Ammon's horn (tissue), 1 donor: ENCODE measurements at places on chromosomes 1 and 21.

- no peak for DNase-seq
Measured at GRCh38 chr1:179178950-179179349, 50.5 kb downstream of the ABL2 start.

DNA sequence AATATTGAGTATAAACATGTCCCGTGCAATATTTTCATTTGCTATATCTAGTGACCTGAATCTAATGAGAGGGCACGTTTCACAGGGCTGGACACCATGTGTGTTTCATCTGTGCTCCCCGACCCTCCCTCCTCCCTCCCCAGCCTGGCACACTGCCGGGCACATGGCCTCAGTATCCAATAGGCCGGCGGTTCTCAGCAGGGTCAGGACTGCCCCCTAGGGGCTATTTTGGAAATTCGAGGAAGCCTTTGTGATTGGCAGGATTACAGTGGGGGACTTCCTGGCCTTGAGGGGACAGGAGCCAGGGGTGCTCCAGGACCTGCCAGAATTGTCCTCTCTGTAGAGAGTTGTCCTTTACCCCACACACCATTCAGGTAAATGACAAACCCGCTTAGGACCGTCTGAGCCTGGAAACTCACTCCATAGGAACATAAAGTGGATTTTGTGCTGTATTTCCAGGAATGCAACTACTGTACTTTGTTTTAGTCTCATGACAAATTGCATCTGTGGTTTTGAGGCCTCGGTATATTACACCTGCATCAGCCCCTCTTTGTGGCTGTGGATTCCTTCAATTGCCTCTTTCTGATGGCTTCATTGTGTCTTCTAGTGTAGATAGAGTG, 109.5 kb upstream of the SIM2 start:
- no peak for DNase-seq

- DNase-seq, result no peak
Measured at GRCh38 chr1:12478612-12478985, 139.4 kb downstream of the DHRS3 start.

DNA sequence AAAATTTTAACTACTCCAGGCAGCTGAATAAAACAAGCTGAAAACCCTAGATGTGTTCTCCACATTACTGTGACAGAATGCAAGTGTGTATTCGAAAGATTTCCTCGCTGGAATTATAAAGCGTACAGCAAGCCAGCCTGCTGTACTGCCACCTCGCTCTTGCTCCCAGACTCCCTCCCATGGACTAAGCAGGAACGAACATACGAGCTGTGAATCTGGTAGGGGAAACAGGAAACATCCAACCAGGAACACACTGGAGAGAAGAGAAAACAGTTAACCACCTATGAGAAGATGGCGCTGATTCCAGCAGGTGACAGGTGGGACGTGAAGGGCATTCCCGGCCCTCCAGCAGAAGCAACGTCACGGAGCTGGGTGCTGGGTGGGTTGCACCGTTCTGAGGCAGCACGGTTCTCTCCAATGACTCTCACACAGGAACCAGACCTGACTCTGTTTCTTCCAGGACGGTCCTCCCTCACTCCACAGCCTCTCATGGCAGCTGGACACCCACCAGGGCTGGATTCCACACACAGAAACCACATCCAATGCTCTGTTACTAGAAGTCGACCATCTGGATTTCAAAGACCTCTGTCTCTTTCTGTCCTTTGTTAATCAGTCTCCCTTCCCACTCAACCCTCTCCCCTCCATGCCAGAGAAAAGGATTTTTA, 219.2 kb downstream of the RERE start:
- DNase-seq, result peak; percentile 87

- DNase-seq, result no peak
Measured at GRCh38 chr1:185551008-185551407, 183.2 kb upstream of the HMCN1 start.

GRCh38 chr1:241817331-241817792, 30.6 kb upstream of the EXO1 start:
- no peak for DNase-seq

- no peak for DNase-seq
Measured at GRCh38 chr1:17765444-17766411, 10.6 kb downstream of the ACTL8 start.

GRCh38 chr1:195332102-195332501, 1276.1 kb downstream of the KCNT2 start:
- no peak for DNase-seq

DNA sequence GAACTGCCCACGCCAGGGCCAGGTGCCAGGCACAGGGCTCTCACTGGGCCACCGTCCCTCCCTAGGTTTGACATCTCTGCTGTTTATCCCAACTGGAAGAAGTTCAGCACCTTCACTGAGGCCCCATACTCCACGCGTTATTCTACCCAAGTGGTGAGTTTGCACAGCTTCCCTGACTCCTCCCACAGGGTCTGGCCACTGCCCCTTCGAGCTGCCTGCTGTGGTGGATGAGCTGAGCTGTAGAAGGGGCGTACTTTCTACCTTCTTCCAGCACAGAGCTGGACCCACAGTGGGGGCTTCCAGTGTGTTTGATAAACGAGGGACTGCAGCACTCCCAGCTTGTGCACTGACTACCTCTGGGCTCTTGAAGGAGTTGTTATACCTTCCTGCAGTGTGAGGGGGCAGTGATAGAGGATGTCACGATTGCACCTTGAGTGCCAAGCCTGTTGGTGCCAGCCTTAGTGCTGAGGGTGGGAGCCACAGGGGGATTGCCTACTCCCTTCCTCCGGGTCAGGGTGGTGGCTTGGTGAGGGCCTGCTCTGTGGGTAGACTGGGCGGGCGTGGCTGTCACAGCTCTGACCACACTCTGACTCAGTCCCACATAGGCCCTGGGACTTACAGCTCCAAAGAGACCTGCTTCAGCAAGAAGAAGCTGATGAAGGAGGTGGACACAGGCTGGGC, 5.9 kb upstream of the TTC22 start:
- no peak for DNase-seq

- no peak for DNase-seq
Measured at GRCh38 chr1:44628962-44629756, 45.1 kb downstream of the TMEM53 start.

DNA sequence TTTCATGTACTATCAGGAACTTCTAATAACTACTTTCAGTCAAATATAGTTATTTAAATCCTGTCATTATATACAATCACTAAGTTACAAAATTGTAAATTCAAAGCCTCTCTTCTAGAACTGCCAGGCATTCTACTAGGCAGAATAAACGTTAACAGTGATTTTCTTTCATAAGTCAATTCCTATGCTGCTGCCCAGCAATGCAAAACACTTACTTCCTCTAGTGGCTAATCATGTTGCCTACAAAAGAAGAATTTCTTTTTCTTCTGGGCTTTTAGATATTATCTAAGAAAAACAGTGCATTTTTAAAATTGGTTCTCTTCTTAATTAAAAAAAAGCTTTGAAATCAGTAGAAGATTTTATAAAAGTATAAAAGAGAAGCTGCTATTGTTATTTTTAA, 509.8 kb upstream of the ADAMTS5 start:
- peak; percentile 45 for DNase-seq

DNA sequence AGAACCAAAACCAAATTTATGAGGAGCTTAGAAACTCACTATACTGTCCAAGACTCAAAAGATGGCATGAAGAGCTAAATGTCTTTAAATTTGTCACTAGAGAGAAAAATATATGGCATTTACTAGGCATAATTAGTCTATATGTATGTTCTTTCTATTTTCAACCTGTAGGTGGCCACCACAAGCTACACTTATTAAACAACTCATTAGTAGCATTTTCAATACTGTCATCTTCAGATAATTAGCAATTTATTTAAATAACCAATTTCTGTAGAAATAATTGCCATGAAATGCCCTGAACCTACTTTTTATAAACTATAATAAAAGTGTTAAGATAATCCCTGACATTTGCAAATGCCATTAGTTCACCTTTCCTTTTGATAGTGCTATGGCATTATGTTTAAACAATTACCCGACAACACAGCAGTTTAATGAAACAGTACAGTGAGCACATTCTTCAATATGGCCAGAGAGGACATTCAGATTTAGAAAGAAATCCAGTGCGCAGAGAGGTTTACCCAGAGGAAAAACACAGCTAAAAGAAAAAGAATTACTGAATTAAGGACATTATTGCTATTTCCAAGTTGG, 522.5 kb downstream of the PTBP2 start:
- no peak for DNase-seq

DNA sequence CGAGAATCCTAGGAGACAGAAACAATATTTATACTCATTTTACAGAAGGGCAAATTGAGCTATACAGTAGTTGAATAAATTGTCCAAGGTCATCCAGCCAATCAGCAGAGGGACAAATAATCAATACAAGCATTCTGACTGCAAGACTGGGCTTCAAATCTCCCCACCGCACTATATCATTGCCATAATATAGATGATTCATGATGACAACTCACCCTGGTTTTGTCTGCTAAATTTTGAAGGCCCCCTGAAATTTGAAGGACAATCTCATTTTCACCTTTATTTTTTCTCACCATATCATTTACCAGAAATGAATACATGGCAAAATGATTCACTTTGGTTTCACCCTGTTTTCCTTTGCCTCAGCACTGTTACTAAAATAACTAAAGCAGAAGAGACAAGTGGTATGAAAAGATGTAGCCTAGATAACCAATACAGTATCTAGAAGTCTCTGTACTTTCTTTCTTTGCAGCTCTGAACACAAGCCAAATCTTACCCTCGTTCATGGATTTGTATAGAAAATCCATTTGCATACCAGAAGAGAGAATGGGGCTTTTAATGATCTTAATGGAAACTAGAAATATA, 292.5 kb downstream of the TTLL7 start:
- no peak for DNase-seq

- no peak for DNase-seq
Measured at GRCh38 chr1:215002471-215002870, 80.1 kb upstream of the KCNK2 start.

DNA sequence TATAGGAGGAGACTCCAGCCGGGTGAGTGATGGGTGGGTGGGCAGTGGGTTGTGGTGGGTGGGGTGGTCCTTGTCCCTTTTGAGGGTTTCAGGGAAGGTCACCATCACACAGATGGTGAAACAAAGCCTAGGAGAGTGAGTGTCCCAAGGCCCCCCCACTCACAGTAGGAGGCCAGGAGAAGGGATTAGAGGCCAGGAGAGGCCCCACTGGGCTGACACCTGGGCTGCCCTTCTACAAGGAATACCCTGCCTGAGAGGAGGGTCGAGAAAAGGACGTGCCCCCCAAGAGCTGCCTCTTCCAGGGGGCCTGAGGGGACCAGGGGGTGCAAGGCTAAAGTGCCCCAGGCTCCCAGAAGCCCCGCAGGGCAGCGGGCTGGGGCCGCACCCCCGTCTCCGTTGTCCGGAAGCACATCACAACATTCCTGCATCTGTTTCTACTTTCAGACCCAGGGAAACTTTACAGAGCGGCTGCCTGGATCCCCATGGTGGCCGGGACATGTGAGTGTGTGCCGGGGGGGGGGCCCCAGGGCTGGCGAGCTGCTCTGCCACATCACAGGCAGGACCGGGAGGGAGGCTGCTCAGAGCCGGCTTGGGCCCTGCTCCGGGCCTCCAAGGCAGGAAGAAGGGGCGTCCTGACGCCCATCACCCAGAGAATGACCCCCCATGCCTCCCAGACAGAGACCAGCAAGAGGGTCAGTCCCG, 68.2 kb downstream of the ARHGEF16 start:
- no peak for DNase-seq

DNA sequence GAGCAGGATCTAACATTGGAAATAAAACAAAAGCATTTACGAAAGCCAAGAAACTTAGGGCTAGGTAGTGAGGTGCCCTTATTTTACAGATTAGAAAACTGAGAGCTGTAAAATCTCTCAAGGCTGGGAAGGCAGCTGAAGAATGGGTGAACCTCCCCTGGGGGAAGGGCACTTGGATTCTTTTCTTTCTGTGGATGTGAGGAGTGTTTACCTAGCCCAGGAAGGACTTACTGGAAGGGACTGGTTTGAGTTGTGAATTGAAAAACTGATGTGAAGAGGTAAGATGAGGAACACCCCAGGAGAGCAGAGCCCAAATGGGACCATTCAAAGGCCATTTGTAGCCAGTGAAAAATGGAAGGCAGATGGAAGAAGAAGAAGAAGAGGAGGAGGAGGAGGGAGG, 74.7 kb upstream of the NGF start:
- DNase-seq, result no peak

DNA sequence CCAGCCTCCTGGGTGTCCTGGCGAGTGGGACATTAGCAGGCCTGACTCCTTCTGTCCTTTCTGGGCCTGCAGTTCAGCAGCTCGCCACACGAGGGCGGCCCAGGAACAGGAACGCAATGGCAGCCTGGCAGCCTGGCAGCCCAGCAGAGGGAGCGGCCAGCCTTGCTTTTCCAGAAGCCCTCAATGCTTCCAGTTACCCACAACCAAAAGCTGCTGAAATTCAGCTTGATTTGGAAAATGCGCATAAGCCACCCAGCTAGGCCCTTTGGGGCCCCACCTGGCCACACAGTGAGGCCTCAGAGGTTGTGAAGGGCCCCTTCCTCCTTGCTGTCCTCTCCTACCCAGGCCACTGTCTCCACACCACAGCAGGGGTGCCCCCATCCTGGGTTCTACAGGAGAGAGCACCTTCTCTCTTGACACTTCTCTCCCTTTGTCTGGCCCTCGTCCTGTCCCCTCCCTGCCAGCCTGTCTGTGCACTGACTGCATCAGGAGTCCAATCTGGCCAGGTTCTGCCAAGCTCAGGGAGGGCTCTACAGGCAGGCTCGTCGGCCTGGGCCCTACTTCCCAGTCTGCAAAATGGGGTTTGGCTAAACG, 103.4 kb upstream of the VAMP3 start:
- DNase-seq, result peak; percentile 95

DNA sequence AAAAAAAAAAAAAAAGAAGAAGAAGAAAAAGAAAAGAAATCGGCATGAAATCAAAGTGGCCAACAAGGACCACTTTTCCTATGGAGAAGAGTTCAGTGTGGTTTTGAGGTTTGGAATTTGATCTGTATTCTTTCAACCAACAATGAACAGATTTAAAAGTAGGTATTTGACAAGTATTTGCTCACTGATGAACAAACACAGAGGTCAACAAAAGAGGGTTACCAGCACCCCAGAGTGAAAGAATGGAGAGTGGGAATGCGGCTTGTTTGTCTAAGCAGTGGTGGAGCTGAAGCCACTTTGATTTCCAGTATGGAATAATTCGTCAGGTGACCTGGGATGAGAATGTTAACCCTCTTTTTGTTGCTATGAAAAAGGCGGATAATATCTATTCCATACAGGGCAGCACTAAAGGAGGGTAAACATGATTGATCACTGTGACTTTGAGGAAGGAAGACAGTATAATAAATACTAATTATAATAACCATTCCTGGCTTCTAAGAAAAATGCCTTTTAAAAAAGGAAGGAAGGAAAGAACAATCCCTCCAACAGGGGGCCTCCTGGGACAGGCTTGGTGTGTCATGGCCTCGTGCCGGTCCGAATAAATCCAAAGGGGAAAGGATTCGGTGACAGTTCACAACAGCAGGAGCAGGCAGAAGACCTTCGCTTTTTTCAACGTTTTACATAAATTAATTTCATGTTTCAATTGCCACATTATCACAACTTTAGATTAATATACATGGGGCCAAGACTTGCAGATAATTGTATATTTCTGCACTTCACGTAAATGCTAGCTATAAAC, 37.2 kb upstream of the SIM2 start:
- peak; percentile 41 for DNase-seq

DNA sequence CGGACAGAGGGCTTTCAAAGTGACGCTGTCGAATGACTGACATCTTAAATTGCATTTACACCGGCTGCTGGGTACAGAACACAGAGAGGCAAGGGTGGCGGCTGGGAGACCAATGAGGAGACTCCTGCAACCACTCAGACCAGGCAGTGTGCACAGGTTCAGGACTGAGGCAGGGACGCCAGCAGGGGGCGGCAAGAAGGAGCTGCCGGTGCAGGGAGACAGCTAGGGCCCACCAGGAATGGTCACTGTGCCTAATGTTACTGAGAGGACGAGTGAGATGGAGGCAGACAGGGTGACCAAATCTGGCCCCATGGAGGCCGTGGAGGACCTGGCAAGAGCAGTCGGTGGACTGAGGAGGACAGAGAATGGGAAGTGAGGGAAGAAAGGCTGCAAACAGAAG, 23.5 kb downstream of the GLIS1 start:
- DNase-seq, result no peak
